Activated CD4-positive, alpha-beta T cell treated with anti-CD3 and anti-CD28 coated beads, Interleukin-2, amount 50 U/mL, for 48 hours (primary cell): ENCODE measurements at places on chromosomes 12 and 14.
A peak's percentile ranks its signal among the peaks of the same experiment; 100 is the strongest.

DNA sequence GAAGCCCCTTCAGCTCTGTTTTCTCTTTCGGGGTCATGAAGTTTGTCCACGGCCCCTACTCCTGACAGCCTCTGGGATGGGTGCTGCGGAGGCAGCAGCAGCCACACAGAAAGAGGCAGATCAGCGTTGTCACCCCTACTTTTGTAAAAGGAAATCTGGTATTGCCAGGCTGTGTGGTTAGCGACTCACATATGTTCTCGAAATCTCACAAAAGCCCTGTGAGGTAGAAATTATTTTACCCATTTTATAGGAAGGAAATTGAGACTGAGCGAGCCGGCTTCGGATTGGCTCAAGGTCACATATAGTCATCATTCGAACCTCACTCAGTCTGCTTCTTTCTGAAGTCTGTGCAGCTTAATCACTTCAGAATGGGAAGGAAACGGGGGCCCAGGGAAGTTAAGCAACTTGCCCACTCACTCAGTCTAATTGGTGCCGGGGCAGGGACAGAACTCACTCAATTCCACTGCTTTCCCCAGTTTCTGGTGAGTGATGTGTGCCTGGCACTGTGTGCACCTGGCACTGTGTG, 1.1 kb upstream of the CKAP4 start:
- peak; percentile 23 for DNase-seq

DNA sequence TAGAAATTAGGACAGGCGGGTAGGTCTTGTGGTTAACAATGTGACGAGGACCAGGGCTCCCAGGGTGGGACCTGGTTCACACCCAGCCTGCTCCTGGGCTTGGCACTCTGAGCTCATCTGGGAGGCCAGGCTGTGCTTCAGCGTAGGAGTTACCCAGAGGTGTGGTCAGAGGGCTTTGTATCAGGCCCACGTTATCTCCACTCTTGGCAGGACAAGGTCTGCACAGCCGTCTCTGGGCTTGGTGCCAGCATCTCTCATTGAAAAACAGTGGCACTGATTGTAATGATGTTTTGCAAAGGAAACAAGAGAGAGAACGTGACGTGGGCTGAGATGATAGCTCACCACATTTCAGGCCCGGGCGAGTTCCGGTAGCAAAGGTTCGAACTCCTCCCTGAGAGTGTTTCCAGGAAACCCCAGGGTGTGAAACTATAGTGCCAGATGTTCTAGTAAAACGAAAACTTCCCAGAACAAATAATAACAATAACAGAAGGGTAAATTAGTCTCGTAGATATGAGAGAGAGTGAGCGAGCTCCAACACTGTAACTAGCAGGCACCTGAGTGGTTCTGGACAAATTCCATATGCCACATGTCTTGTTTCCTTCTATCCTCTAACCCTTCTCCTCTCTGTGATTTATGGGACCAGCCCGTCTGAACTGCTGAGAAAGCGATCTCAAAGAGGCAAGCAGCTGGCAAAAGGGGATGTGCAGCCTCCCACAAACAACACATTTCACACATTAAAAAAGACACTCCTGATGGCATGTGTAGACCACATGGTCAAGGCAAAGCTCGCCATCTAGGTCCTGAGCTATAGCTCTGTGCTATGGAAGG, 227.3 kb downstream of the KTN1 start:
- DNase-seq = peak; percentile 76

GRCh38 chr14:98890556-98891340, 381.2 kb downstream of the BCL11B start:
- no peak for DNase-seq

GRCh38 chr12:53381731-53382630, 2.0 kb downstream of the SP1 start:
- DNase-seq = peak; percentile 49

- no peak for DNase-seq
Observed at GRCh38 chr12:5716201-5716600, 228.9 kb downstream of the ANO2 start.

DNA sequence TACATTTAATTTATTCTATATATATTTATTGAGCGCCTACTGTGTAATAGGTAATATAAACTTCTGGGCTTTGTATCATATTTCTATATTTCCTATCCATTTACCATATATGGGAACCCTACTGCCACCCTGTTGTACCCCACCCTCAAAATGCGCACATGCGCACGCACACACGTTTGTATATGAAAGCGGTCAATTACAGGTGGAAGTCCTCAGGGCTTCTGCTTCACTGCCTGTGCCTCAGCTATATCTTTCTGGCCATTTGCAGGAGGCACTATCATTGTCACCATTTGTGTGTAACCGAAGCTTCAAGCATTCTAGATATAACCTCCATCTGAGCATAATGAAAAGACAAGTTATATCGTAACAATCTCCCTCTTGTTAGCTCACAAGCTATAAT, 31.3 kb upstream of the KCNMB4 start:
- DNase-seq = no peak
